NCI-H526 treated with DMSO at 0.1 percent for 48 hours (cell line): ENCODE measurements at places on chromosomes 2 and 18.

DNA sequence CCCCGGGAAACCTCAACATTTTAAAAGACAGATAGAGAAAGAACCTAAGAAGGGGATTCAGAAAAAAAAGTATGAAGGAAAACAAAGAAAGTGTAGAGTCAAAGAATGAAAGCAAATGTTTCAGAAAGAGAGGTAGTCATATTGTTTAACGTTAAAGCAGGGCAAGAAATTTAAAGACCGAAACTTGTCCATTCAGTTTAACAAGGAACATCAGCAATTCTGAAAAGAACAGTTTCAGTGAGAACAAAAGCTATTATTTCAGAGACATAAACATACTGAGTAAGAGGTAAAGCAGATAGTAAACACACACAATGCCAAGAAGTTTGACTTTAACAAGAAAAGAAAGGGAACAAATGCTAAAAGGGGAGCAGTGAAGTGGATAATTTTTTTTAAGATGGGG is 41.1 kb downstream of the MBD2 start:
- no peak for DNase-seq

DNA sequence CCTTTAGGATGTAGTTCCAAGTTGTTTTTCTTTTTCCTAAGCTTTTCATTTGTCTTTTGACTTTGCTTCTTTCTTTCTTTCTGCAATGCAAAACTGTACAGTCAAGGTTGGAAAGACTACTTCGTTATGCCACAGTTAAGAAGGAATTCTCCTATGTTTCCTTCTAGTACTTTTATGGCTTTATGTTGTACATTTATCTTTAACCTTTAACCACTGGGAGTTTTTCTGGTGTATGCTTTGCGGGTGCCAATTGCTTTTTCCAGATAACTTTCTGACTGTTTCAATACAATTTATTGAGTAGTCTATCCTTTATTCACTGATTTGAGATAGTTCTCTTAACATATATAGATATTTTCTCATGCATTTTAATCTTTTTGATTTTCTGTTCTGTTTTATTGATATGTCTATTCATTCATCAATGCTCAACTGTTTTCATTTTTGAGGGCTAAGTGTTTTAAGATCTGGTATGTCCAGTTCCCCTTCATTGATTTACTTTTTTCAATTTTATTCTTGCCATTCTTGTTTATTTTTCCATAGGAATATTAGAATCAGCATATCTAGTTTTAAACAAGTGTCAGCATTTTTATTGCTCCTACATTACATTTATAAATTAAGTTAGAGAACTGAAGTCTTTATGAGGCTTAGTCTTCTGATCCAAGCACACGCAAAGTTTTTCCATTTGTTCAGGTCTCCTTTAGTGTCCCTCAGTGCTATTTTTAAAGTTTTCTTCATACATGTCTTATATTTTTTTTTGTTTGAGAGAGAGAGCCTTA is 49.9 kb upstream of the COX7A2L start:
- no peak for DNase-seq

DNA sequence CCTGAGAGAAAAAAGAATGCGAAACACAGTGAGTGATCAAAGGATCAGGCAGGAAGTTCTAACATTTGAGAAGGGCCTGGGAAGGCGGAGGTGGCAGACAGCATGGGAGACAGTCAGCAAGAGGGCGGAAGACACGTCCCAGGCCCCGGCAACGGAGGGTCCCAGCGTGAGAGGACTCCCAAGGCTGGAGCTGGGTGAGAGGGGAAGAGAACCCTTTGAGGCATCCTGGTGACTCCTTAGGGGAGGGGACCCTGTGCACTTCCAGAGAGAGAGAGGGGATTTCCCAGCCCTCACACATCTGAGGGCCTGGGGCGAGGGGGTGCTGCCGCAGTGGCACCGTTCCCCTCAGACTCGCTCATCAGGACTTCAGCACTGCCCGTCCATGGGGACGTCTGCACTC is 133.4 kb downstream of the RTP5 start:
- no peak for DNase-seq

GRCh38 chr2:42853549-42854206 is 61.3 kb upstream of the HAAO start:
- DNase-seq: no peak

DNA sequence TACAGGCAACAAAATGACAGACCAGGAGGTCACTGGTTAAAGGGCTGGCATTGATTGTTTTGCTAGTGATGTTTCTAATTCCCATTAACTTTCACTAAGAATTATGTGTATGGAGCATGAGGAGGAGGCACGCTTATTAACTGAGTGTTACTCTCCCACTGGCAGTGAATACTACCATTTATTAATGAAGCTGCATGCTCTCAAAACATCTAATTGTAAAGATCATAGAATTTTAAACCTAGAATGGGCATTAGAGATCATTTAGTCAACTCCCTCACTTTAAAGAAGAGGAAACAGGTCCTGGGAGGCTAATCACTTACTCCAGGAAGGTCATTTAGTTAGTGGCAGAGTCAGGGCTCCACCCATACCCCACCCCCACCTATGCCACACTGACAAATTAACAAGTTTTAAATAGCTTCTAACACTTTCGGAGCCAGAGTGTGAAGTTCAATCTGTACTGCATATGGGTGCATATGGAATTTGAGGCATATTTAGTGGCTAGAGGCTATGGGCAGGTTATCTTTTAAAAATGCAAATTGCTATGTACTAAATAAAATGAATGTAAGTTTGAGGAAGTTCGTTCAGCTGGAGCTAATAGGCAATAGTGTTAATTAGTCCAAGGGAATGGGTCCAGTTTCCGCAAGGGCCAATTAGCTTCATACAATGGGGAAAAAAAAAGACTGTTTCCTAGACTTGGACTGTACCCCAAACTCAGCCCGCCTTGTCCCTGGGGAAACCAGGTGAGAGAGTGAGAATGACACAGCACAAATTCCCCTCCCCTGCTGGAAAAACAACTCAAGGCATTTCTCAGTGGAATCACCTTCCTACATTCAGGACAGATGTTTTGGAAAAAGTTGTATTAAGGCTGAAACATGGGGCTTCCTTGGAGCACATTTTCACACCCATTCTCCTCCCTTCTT is 178.8 kb downstream of the ICOS start:
- DNase-seq: no peak

GRCh38 chr2:236541008-236541562 is 28.5 kb upstream of the ACKR3 start:
- DNase-seq: no peak

GRCh38 chr2:133109772-133110171 is 439.8 kb upstream of the LYPD1 start:
- no peak for DNase-seq

- no peak for DNase-seq
These were observed 40.8 kb downstream of the CRACDL start for GRCh38 chr2:98895221-98895620.

- no peak for DNase-seq
These were observed 47.1 kb downstream of the ZNF532 start for GRCh38 chr18:58911766-58912165.
